ENCODE measurements at places on chromosomes 1 and 21.

- DNase-seq, result peak; percentile 57
Observed at GRCh38 chr1:18681423-18681835, 50.8 kb downstream of the PAX7 start.

DNA sequence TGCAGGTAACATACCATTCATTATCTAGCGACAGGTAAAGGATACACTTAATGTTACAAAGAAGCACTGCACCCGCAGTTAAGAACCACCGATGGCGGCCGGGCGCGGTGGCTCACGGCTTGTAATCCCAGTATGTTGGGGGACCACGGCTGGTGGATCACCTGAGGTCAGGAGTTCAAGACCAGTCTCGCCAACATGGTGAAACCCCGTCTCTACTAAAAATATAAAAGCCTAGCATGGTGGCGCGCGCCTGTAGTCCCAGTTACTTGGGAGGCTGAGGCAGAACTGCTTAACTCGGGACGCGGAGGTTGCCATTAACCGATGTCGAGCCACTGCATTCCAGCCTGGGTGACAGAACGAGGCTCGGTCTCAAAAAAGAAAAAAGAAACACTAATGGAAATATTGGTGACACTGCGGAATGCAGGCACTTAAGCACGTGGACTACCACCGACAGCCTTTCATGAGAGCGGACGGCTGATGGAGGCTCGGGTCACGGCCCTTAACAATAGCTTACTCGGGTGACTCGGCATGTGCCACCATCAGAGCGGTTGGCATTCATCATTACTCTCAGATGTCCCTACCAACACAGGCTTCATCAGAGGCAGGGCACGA, 542 bp downstream of the GAS5 start:
- no peak for DNase-seq

DNA sequence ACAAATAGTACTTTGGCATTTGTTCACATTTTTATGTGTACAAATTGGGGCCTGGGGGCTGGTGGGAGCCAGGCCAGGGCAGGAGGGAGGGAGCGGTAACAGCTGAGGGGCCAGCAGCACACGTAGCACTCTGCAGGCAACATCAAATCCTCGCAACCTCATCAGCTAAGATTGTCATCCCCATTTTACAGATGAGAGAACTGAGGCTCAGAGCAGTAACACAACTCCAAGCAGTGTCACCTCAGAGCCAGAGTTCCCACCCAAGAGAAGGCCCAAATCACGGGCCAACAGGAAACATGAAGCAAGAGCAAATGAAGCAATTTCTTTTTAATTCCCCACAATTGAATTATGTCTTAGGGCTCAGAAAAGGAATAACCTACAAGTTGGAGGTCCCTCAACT, 14.1 kb downstream of the IFFO2 start:
- DNase-seq, result no peak

GRCh38 chr1:67269061-67269460, 38.6 kb upstream of the IL12RB2 start:
- DNase-seq, result no peak

GRCh38 chr1:231053493-231054162, 13.6 kb upstream of the FAM89A start:
- peak; percentile 56 for DNase-seq

- peak; percentile 77 for DNase-seq
Observed at GRCh38 chr1:51768971-51769588, 109.4 kb downstream of the NRDC start.

DNA sequence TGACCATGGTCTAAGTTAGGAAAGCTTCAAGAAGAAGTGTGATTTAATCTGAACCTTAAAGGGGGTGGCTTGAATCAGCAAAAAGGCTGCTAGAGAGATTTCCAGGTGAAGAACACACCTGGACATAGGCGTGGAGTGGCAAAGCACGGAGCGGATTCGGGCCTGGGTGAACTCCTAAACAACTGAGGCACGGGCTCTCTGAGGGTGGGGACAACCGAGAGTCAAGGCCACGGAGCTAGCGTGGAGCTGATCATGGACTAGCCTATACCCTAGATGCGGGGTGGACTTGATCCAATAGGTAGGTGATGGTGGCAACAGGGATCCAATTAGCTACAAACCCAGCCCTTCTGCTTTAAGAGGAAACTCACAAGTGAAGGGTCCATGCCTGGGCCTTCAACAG, 27.8 kb downstream of the SYT2 start:
- no peak for DNase-seq

DNA sequence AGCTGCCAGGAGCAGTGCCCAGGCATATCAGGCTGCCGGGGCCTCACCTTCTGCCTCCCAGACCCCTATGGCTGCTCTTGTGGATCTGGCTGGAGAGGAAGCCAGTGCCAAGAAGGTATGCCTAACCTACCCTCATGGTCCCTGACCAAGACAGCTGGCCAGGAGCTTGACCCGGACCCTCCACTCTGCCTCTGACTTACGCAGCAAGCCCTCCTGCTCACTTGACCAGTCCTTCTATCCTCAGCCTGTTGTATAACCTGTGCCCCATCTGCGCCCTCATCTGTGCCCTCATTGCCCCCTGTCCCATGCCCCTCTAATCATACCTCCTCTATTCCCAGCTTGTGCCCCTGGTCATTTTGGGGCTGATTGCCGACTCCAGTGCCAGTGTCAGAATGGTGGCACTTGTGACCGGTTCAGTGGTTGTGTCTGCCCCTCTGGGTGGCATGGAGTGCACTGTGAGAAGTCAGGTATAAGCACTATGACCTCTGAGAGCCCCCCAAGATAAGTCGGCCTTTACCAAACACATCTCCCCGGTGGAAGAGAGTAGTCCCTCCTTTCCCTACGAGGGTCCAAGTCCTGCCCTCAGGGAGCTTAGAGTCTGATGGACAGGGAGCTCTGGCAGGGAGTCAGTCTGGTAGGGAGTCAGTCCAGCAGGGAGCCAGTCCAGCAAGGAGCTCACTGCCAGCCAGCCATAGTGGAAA, 6.8 kb downstream of the TIE1 start:
- no peak for DNase-seq

- no peak for DNase-seq
Observed at GRCh38 chr1:168136709-168137514, at the start of gene GPR161. Gene GPR161, minus strand, starts transcription at chr1:168136930. Its CDS starts 32,080 bp downstream, at chr1:168104850.

DNA sequence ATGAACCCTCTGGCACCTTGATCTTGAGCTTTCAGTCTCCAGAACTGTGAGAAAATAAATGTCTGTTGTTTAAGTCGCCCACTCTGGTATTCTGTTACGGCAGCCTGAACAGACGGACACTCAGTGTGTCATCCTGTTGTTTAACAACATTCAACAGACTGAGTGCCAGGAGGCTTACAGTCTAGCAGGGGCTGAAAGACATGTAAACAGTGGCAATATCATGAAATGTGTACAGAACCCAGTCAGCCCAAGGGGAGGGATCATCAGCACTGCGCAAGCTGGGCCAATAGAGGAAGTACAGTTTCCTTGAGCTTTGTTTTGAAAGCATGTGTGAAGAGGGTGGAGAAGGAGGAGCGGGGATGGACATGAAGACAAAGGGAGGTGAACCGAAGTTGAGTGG, 13.6 kb downstream of the DIP2A start:
- peak; percentile 85 for DNase-seq

GRCh38 chr1:65904681-65905083, 112.0 kb downstream of the PDE4B start:
- no peak for DNase-seq

GRCh38 chr21:27359141-27359540, 392.3 kb upstream of the ADAMTS5 start:
- DNase-seq, result no peak

DNA sequence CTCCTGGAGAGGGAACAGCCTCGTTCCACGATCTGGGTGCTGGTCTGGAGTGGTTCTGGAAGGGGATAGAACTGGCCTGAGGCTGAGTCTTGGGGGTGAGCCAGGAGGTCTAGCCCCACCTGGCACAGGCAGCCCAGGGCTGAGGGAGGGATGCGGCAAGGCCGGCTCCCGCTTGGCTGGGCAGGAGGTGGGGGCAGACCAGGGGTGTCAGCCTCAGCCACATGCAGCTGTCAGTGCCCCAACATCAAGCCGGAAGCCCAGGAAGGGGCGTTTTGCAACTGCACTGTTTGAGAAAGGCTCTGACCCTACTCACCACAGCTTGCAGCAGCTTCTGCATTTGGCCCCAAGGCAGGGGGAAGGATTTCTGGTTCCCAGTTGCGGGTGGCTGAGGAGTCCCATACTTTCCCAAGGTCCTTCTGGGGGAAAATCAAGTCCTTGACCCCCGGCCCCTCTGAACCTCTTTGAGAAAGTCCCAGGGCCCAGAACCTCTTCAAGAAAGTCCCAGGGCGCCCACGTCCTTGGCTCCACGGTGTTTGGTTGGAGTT, 2.0 kb downstream of the EFHD2 start:
- peak; percentile 74 for DNase-seq

GRCh38 chr1:59218521-59219236, 78.2 kb upstream of the FGGY start:
- no peak for DNase-seq

DNA sequence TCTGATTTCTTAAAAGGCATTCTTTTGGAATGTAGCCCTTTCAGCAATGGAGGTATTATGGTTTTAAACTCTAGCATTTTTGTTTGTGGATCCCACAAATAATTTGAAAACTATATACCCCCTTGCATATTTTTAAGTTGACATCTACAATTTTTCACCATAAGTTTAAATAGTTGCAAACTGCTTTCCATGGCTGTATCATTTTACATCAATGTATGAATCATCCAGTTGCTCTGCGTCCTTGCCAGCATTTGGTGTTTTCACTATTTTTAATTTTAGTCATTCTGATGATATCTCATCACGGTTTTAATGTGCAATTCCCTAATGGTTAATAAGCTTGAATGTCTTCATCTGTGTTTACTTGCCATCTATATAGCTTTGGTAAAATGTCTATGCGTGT, 20.7 kb downstream of the DIPK1A start:
- no peak for DNase-seq

GRCh38 chr1:72678683-72679082, 396.3 kb upstream of the NEGR1 start:
- DNase-seq, result no peak

GRCh38 chr1:43363283-43363934, 4.4 kb downstream of the ELOVL1 start:
- no peak for DNase-seq

- peak; percentile 6 for DNase-seq
Observed at GRCh38 chr1:212760126-212760823, 31.3 kb downstream of the NSL1 start.

- DNase-seq, result peak; percentile 72
Observed at GRCh38 chr1:172727956-172728603, 69.2 kb downstream of the FASLG start.

DNA sequence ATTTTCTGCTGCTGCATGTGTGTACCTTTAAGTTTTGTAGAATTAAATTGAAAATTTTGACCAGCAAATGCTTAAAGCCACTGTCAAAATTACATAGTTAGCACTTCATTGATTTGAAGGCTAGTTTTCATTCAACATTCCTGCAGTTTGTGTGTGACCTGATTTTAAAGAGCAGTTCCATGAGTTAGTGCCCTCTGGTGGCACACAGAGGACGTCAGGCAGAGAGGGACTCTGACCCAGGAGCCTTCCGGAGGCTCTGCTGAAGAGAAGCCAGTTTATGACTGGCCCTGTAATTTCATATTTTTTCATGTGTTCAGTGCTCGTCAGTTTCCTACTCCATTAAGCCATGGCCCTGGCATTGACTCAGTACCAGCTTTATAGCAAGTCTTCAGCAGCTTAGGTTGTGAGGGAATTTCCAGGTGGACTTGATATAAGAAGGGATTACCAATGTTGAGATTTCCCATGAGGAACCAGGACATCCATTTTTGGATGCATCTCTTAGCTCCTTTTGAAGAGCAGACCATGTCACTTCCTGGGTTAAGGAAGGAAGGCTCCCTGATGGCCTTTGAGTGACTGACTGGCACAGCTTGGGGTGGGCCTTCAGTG, 104.7 kb downstream of the CAMTA1 start:
- peak; percentile 57 for DNase-seq

- DNase-seq, result peak; percentile 55
Observed at GRCh38 chr1:159936273-159936904, 9.0 kb downstream of the IGSF9 start.

GRCh38 chr1:41152622-41153044, 89.5 kb downstream of the SCMH1 start:
- DNase-seq, result no peak

GRCh38 chr1:180527101-180527669, 24.8 kb upstream of the ACBD6 start:
- DNase-seq, result no peak

DNA sequence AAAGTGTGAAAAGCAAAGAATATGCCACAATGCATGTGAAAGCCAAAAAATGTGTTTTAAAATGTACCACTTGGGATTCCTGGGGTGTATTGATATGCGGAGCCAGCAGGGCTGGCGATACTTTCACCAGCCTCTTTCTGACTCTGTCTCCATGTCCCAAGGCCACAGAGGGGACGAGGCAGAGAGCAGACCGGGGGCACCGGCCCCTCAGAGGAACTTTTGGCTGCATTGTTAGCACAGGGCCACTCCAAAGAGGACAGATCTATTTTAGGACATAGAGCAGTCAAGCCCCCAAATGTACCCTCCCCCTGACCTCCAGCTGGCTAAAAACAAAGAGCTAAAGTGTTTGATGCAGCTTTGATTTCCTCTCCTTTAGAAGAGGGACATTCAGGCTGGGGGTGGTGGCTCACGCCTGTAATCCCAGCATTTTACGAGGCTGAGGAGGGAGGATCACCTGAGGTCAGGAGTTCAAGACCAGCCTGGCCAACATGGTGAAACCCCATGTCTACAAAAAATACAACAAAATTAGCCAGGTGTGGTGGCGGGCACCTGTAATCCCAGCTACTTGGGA, 25.6 kb upstream of the ZNF436 start:
- no peak for DNase-seq

DNA sequence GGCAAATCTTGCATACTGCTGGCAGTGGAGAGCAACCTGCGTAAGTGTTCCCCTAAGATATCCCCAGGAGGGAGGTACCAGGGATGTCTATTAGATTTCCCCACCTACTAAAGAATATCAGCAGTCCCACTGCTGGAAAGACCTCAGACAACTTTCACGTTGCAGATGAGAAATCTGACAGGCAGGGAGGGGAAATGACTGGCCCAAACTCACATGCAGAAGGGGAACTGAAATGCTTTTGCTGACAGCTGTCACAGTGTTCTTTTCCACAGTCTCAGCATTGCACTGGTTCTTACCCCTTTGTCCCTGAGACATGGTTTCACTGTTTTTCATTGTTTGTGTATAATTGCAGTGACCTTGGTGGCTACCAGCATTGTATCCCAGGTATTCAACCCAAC, 84.8 kb upstream of the ATP1A1 start:
- DNase-seq, result no peak

GRCh38 chr1:116379057-116379630, 6.1 kb downstream of the ATP1A1 start:
- DNase-seq, result no peak

DNA sequence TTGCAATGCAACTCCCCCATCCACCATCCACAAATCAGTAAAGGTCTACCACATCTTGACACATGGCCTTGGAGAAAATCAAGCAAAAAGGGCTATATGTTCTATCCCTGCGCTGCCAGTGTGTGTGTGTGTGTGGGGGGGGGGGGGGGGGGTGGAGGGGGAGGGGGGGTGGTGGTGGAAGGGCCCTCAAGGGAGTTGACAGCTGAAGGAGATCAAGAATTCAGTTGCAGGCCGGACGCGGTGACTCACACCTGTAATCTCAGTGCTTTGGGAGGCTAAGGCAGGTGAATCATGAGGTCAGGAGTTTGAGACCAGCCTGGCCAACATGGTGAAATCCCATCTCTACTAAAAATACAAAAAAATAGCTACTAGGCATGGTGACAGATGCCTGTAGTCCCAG, 37.6 kb upstream of the CLIC4 start:
- no peak for DNase-seq

Data from Kasumi-1 (cell line).